A549 treated with GW870086 at 1 μM for 4 hours (cell line): ENCODE measurements at places on chromosomes 4 and X. TPM values are rescaled to one million over a fixed set of nuclear protein-coding genes. Genes with fewer than 3 reads are reported as not detected.

HSFX4 gene
- total RNA-seq = 0.10 TPM in 1 of 5 replicates, not detected in the others

FAM241A gene
- 0.54 to 0.91 TPM (median 0.90 TPM) in 5 replicates for total RNA-seq

IL2RG gene
- 0.15 to 0.49 TPM (median 0.23 TPM) in 5 replicates for total RNA-seq

HAUS3 gene
- total RNA-seq = 5.7 to 8.2 TPM (median 7.8 TPM) in 5 replicates

CLDN22 gene
- total RNA-seq = not detected in 5 replicates
